Stimulated activated CD8-positive, alpha-beta memory T cell treated with anti-CD3 and anti-CD28 coated beads, Interleukin-15, amount 100 ng/mL, for 24 hours (primary cell): ENCODE measurements at places on chromosomes 5 and 9.

DNA sequence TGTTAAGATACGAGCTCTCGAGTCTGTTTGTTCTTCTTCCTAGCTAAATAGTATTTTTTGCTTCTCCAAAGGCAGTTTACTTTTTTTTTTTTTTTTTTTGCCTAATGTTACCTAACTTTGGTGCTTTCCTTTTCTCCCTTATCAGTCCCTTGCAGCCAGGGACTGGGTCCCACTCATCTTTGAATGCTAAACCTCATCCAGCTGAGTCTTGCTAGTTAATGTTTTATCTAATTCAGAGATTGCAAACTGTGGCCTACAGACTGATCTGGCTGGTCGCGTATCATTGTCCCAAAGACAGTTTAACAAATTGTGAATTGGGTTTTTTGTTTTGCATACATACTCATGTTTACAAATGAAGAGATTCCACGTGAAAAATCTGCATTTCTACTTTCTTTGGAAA, 95.7 kb upstream of the EFNA5 start:
- no peak for DNase-seq

DNA sequence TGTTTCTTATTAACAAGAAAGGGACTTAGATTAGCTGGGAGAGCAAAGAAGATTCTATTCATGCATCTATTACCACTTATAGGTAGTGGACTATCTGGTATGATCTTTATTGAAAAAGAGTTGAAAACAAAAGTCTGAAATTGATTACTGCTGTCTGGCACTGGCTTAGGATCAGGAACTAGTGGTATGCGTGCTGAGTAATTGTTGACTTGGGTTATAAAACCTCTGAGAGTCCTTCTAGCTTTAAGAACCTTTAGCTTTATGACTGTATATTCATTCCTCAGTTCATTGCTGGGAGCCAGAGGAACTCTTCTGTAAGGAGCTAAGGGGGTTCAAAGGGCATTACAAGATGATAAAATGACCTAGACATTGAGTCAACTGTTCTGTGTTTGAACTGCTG, 7.6 kb downstream of the SLC1A1 start:
- DNase-seq, result no peak

DNA sequence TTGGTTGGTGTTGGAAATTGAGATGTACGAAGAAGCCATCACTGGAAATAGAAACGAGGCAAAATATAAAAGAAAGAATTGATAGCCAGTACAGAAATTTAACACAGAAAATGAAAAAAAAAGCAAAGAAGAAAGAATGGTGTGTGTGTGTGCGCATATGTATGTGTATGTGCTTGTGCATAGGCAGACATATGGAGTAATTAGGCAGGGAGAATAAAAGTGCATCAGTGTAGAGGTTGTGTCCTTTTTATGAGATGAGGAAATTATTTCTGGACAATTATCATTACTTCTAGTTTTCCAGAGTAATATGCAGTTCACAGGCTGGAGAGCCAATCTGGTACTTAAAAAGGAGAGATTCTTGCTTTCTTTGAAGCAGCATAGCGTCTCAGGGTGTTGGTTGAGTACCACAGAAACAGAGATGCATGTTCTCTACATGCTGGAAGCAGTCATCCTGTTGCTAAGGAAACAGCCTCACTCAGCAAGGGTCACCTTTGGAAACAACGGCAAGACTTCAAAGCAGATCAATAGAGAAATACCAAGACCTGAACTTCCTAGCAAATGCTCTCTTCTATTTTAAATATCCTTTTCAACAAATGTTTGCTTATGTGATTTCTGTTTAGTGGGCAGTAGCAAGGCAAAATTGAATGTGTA, 172.7 kb downstream of the TAF11L14 start:
- no peak for DNase-seq

GRCh38 chr9:95077053-95077765, 240.3 kb downstream of the FANCC start:
- no peak for DNase-seq

GRCh38 chr5:103896593-103896992, 334.0 kb upstream of the NUDT12 start:
- DNase-seq, result no peak

DNA sequence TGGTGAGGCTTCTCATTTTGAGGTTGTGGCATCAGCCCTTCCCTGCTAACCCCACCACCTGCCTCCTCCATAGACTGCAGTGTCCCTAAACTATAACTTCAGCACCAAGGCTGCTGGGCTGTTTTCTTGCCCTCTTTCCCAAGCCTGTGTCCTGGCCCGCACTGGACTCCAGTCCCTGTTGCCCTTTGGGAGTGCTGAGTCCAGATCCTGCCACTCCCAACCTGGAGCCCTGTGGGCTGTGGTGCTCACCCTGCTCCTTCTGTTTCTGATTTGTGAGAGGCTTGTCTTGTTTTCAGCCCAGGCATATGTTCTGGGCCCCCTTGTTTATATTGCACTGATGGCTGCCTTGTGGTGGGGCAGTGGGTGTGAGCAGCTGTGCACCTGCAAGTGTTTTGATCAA, 39.7 kb upstream of the RNU6ATAC start:
- no peak for DNase-seq

GRCh38 chr5:144328980-144329379, 158.3 kb downstream of the KCTD16 start:
- no peak for DNase-seq

GRCh38 chr9:75893106-75893505, 2.6 kb downstream of the PCSK5 start:
- DNase-seq, result no peak

GRCh38 chr5:132427281-132428146, 58.0 kb downstream of the SLC22A5 start:
- no peak for DNase-seq

GRCh38 chr5:16934123-16934522, 2.0 kb downstream of the MYO10 start:
- no peak for DNase-seq
